ENCODE measurements at places on chromosomes 5 and 9.
A peak's percentile ranks its signal among the peaks of the same experiment; 100 is the strongest.

- DNase-seq: no peak
Observed at GRCh38 chr9:5512658-5513452, 2.5 kb downstream of the PDCD1LG2 start.

GRCh38 chr9:15501179-15501578, 9.6 kb downstream of the PSIP1 start:
- no peak for DNase-seq

GRCh38 chr5:169871826-169872490, 108.3 kb downstream of the INSYN2B start:
- DNase-seq: no peak

DNA sequence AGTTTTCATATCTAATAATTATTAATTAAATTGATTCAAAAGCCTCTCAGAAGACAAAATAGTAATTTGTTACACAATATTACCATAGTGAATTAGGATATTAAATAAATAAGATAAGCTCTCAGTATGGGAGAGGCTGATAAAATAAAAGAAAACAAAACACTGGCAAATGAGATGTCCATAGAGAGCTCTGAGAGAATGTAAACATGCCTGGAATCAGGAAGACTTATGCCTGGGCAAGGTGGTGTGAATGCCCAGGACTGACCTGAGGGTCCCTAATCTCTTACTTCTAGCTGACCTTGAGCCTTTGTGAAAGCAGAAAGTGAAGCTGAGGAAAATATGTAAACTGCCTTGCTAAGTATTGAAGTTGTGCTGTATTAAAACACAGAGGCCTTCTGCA, 616.5 kb downstream of the PTPRD start:
- DNase-seq: no peak

DNA sequence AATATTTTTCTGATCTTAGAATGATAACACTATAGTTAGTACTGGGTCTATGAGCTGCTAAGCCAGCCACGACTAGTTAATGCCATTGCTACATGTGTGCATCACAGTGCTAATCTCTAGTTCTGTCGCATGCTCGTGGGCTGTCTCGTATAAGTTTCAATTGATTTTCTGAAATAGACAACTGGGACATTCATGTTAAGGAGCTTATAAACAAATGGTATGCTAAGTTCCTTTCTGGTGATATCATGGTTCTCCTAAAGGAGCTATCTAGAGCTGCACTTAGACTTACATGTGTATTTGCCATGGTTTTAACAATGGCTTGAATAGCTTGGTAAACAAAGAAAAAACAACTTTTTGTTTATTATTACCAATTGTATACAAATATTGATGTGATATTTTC, 46.2 kb downstream of the F2RL2 start:
- no peak for DNase-seq

DNA sequence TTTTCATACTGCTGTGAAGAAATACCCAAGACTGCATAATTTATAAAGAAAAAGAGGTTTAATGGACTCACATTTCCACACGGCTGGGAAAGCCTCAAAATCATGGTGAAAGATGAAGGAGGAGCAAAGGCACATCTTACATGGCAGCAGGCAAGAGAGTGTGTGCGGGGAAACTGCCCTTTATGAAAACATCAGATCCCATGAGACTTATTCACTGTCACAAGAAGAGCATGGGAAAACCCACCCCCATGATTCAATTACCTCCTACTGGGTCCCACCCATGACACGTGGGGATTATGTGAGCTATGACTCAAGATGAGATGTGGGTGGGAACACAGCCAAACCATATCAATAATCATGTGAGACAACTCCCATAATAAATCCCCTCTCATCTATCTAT, 8.7 kb downstream of the TTC39B start:
- no peak for DNase-seq

DNA sequence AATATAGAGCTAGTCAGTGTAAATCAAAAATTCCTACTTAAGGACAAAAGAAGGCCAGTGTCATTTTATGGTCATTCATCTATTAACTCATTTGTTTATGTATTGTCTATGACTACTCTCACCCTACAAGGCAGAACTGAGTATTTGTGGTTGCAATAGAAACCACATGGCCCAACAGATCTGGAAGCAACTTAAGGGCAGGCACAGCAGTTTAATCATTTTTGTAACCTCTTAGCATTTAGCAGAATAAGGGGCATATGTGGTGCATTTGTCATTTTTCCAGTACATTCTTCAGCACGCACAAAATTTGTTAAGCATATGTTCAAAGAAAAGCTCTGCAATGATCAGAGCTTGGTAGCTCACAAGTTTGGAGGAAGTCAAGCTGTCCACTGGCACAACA, 1.1 kb downstream of the FKBP15 start:
- DNase-seq: peak; percentile 34

- DNase-seq: peak; percentile 7
Observed at GRCh38 chr9:35907711-35908503, 1.4 kb upstream of the SPAAR start.

DNA sequence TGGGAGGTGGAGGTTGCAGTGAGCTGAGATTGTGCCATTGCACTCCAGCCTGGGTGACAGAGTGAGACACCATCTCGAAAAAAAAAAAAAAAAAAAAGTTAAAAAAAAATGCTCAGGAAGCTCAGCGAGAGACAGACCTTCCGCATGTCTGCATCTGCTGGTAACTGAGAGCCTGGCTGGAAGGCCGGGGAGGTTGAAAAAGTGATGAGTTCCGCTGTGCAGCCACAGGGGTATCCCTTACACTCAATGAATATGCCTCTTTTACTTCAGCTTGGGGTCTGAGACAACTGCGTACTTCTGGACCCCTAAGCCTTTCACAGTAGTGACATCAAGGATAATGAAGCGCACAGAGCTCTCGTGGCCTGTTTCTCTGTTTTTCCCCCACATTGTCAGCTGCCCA, 179.9 kb upstream of the KLF4 start:
- DNase-seq: no peak

- no peak for DNase-seq
Observed at GRCh38 chr9:128152133-128153059, 3.1 kb downstream of the LCN2 start.

- no peak for DNase-seq
Observed at GRCh38 chr5:36161361-36161760, 9.4 kb downstream of the SKP2 start.

DNA sequence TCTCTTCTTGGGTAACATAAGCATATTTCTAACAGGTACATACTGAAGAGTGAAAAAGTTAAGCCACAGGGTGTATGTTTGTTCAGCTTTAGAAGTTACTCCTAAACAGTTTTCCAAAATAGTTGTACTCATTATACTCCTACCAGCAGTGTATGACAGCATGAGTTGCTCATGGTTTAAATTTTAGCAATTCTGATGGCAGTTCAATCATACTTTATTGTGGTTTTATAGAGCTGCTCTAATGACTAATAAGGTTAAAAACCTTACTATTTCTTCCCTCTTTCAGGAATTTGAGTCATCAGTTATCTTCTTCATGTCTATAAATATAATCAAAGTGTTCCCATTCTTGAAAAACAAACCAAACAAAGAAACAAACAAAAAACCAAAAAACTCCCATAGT, 81.5 kb downstream of the CAAP1 start:
- no peak for DNase-seq

DNA sequence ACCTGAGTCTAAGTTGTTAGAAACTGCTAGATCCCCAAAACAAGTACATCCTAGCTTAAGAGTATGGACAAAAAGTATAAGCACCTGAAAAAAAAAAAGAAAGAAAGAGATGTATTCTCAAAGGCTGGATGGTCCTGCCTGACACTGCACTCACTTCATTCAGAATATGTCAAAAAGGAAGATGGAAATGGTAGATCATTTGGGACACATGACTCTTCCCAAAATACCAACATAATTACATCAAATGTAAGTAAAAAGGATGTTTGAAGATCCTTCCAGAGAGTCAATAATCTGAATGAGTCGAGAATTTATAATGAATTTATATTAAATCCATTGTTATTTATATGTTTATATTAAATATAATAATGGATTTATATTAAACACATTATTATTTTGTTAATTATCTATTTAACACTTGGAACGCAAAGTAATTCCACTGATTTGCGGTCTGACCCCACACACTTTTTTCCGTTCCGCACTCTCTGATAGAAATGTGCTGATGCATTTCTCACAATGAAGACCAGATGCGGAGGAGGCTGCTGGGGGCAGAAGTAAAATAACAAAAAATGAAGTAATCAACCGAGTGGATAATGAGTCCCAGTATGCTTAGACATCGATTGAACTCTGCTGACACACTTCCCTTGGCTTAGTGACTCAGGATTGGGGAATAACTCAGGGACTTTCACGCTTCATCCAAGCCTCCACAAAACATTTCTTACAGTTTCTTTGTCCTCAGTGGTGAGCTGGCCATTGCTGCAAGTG, 201.2 kb downstream of the ADAMTS12 start:
- no peak for DNase-seq

DNA sequence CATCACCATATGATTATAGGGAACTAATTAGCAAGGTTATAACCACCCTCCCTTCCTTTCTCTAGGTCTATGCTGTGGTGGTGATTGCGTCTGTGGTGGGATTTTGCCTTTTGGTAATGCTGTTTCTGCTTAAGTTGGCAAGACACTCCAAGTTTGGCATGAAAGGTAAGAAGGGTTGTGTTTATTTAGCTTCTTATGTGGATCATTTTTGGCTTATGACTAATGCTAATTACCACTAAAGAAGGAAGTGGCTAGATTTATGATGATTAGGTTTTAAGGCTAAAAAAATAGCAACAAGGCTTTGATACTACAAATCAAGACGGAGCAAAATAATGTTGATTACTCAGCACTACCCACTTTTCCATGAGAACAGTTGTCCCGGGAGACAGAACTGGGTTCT, 82.4 kb downstream of the NTRK2 start:
- peak; percentile 14 for DNase-seq

DNA sequence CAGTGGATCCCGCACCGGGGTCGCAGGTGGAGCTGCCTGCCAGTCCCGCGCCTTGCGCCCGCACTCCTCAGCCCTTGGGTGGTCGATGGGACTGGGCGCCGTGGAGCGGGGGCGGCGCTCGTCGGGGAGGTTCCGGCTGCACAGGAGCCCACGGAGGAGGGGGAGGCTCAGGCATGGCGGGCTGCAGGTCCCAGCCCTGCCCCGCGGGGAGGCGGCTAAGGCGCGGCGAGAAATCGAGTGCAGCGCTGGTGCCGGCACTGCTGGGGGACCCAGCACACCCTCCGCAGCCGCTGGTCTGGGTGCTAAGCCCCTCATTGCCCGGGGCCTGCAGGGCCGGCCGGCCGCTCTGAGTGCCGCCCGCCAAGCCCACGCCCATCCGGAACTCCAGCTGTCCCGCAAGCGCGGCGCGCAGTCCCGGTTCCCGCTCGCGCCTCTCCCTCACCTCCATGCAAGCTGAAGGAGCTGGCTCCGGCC, 120.6 kb upstream of the MEF2C start:
- DNase-seq: no peak

DNA sequence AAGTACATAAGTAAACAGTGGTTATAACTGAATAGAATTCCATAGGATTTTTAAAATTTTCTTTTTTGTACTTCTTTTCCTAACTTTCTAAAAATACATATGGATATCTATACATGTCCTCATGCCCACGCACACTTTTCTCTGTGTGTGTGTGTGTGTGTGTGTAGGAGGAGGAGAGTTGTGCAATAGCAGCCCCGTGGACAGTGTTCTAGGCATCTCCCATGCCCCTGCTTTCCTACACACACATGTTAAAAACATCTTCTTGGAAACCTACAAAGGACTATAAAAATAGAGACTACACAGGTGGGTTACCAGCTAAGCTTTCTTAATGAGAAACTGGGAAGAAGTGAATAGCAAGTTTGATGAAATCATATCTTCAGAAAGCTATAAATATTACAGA, 19.8 kb upstream of the HEXB start:
- no peak for DNase-seq

GRCh38 chr9:127133739-127134167, 11.3 kb upstream of the ANGPTL2 start:
- no peak for DNase-seq

- DNase-seq: no peak
Observed at GRCh38 chr9:118554987-118555386, 814.2 kb downstream of the BRINP1 start.

DNA sequence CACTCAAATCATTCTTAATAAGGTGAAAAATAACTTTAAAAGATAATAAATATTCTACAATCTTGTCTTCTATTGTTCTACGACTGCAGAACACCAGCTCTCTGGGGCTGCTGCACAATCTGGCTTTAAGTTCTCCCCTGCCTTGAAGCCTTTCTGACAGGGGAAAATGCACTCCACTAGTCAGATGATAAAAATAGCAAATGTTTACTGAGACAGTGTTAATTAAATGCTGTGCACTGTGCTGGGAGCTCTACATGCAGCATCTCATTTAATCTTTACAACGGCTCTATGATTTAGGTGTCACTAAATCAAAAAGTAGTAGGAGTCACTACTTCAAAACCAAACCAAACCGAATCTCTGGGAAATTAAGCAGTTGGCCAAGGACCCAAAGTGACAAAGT, 132.7 kb downstream of the SLIT3 start:
- DNase-seq: no peak

DNA sequence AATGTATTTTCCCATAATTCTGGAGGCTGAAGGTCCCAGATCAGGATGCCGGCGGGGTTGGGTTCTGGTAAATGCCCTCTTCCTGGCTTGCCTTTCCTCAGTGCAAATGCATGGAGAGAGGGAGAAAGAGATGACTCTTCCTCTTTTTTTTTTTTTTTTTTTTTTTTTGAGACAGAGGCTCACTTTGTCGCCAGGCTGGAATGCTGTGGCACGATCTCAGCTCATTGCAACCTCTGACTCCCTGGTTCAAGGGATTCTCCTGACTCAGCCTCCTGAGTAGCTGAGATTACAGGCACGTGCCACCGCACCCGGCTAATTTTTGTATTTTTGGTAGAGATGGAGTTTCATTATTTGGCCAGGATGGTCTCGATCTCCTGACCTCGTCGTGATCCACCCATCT, 300.0 kb upstream of the TAS2R1 start:
- no peak for DNase-seq

DNA sequence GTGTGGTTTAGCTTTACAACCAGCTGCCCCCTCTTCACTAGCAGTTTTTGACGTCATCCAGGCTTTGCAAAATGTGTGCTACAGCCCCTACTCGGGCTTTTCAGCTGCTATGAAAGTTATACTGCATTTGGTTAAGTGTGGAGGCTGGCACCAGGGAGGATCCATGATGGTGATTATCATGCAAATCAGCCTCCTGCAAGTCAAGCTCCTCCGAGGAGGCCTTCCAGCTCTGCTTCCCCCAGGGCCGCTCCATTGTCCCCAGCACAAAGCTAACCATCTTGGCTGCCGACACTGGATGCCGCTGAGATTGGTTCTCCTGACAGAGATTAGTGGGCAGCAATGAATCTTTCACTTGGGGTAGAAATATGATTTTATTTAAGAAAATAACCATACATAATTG, 159.6 kb downstream of the NR2F1-AS1 start:
- DNase-seq: no peak

GRCh38 chr9:107710953-107711352, 221.4 kb upstream of the KLF4 start:
- DNase-seq: no peak

- peak; percentile 78 for DNase-seq
Observed at GRCh38 chr9:133478851-133479711, at the start of gene SLC2A6. SLC2A6 (minus strand) TSS chr9:133479099; CDS start chr9:133479059, 40 bp downstream.

- DNase-seq: no peak
Observed at GRCh38 chr5:65750938-65751337, 28.9 kb downstream of the NLN start.
